ENCODE measurements at places on chromosomes 5 and 9. TPM values are rescaled to one million over a fixed set of nuclear protein-coding genes. Genes with fewer than 3 reads are reported as not detected.

DNA sequence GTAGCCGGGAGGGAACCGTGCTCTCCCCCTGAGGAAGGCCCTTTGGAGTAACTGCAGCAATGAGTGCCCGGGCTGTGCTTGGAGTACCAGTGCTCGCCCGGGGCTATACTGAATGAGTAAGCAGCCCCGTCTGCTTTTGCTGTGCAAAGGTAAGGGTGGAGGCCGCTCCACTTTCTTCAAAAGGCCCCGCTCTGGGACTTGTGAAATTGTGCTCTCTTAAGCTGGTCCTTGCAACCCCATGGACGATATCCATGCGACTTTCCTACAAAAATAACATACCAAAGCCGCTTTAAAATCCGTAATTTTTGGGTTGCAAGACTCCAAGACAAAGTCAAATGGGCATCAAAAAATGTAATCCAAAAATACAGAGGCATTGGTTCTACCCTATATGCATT lies 578 bp upstream of the TNFAIP8 start:
- no peak for DNase-seq

DNA sequence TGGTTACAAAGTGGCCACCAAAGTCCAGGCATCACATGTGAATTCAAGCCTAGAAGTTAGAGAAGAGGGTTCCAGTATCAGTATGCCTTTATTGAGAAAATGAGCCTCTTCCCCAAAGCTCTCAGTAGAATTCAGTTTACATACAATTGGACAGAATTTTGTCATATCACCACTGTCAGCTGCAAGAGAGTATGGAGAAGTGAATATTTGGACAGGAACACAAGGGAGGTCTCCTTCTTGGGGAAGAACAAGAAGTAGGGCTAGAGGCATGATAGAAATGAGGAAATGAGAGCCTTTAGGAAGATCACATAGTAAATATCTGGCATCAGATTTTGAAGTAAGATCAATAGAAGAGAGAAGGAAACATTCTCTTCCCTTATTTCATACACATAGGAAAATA lies 27.8 kb upstream of the VLDLR start:
- DNase-seq, result no peak

DNA sequence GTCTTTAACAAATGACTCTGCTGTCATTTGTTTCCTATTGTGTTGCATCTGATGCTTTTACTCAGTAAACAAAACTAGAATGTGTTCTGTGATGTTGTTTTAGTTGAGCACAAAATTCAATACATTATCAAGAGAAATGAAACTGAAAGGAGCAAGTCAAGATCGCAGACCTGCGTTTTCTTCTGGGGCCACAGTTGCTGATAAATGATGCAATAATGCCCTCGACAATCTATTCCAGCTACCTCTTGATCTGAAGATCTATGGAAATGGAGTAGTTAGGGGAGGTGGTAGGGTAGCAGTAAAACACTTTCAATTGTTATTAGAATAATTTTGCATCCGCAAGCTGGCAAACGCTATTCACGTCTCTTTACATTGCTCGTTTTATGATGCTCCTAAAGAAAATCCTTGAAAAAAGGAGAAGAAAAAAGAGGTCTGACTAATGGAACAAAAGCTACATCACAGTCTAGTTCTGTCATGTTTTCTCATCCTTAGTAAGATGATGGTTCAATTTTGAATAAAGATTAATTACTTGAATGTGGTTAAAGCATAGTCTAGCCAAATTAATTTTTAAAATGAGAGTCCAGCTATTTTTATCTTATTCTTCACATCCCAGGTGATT lies 1.6 kb downstream of the ZNF366 start:
- no peak for DNase-seq

DNA sequence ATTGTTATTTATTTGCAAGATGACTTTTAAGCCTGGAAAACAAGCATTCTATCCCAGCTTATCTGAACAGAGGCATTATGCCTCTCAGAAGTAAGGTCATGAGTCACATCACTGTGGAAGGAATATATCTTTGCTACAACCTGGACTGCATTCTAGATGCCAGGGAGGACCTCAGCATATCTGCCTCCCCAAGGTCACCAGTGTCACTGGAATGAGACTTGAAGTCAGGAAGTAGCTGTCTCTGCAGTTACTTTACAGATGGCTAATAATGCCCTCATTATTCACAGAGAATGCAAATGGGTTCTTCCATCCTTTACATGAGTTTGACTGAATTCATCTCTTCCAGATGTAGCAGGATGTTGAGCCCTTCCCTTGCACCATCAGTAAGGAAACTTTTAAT lies 4.4 kb upstream of the FAM13B start:
- no peak for DNase-seq

GRCh38 chr9:129860653-129861446 lies 25.6 kb downstream of the USP20 start:
- no peak for DNase-seq

DNA sequence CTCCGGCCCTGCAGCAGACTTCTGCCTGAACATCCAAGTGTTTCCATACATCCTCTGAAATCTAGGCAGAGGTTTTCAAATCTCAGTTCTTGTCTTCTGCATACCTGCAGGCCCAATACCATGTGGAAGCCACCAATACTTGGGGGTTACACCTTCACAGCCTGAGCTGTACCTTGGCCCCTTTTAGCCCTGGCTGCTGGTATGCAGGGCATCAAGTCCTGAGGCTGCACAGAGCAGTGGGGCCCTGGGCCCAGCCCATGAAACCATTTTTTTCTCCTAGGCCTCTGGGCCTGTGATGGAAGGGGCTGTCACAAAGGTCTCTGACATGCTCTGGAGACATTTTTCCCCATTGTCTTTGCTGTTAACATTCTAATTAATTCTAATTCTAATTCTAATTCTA lies 680.6 kb downstream of the ELAVL2 start:
- no peak for DNase-seq

DNA sequence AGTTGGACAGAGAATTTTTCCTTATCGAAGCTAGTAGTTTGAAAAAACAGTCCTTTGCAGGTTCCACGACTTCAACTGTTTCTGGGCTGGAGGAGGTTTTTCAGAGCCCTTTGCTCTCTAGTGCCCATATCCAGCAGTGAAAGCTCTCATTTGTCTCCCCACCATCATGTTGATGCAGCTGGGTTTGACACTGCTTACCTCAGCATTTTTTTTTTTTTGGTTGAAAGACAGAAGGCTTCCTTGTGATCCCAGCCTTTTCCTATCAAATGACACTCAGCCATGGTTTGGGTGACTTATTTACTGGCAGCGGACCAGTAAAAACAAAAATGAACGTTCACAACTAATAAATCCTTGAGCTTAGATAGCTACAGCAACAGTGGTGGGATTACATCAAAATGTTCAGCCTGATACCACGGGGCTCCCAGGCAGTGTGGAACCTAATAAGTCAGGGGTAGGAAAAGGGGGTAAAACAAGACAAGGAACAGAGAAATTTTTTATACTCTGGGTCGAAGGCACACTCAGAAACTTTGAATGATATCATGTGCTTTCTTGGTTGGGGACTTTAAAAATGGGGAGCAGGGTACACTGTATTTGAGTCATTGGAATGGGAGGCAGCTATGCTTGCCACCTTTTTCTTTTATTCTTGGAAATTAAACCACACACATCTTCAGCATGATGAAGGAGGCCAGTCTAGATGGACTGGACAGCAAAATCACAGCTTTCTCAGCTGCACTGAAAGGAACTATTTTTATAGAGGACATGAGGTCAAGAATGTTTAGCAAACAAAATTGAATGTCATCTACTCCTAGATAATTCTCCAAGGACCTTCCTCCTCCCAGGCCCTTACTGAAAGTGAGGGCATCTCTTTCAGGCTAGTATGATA lies 308.9 kb upstream of the MPDZ start:
- no peak for DNase-seq

IFNB1 gene
- total RNA-seq, result not detected

MUSK gene
- total RNA-seq, result not detected

GNA14 gene
- total RNA-seq, result not detected
